ENCODE measurements at places on chromosomes 16 and 17. TPM values are rescaled to one million over a fixed set of nuclear protein-coding genes. Genes with fewer than 3 reads are reported as not detected.
A peak's percentile ranks its signal among the peaks of the same experiment; 100 is the strongest.

GRCh38 chr17:37828651-37829124 is 83.8 kb upstream of the HNF1B start:
- H3K27ac ChIP-seq: peak overlapping the region; percentile 80
- no peak for DNase-seq
- peaks cover 62% of the 10 kb centered on the region for H3K4me1 ChIP-seq
- no peaks in the 10 kb centered on the region for H3K36me3 ChIP-seq
- H3K4me3 ChIP-seq: no peak overlapping the region

- H3K27me3 ChIP-seq: no peaks in the 10 kb centered on the region
- no peaks in the 10 kb centered on the region for H3K36me3 ChIP-seq
- DNase-seq: no peak
These were observed 109.1 kb downstream of the PRKCA start for GRCh38 chr17:66411520-66411919.

VAT1 gene
- 236 TPM for total RNA-seq

SCN4A gene
- not detected for total RNA-seq

NACA2 gene
- not detected for total RNA-seq

Measured in Caco-2 (cell line).